Right atrium auricular region (tissue), 2 donors: ENCODE measurements at places on chromosomes 3 and 15. TPM values are rescaled to one million over a fixed set of nuclear protein-coding genes. Genes with fewer than 3 reads are reported as not detected.

DNA sequence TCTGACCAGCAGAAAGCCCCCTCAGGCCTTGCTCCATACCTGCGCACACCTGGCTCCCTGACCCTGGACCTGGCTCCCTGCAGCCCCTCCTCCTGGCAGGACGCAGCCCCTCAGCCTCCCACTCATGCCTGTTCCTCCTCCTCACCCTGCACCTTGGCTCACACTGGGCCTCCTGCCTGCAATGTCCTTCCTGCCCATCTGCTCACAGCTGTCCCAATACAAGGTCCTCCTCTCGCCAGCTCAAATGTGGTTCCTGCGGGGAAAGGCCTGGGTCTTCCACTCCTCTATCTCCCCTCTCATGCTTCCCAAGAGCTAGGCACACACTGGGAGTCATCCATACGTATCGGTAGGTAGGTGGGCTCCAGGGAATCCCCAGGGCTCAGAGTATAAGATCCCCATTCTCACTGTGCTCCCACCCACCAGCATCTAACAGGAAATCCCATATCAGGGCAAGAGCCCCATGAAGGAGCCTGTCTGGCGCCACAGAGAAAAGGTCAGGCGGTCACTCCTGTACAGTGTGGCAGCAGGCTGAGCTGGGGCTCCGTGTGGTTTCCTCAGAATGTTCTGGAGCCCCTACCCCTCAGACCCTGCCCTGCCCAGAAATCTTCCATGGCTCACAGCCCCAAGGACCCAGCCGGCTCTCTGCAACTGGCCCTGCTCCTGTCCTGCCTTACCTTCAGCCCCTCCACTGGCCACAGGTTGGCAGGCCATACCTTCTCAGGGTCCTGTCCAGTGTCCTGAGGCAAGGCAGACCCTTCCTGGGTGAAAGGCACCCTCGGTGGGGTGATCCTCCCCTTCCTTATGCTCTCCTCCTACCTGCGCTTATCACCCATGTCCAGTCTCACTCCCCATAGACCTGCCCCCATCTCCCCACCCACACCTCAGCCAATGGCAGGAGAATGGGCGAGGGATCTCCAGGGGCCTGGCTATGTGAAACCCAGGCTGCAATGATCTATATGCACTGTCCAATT lies 10.9 kb downstream of the PLCD1 start:
- peaks cover 44% of the 10 kb centered on the region for H3K36me3 ChIP-seq
- no peak overlapping the region for H3K27ac ChIP-seq
- no peaks in the 10 kb centered on the region for H3K27me3 ChIP-seq

- no peaks in the 10 kb centered on the region for H3K36me3 ChIP-seq
- no peaks in the 10 kb centered on the region for H3K4me1 ChIP-seq
- no peaks in the 10 kb centered on the region for H3K27me3 ChIP-seq
- H3K4me3 ChIP-seq: no peak overlapping the region
- no peak for DNase-seq
Observed at GRCh38 chr15:26287381-26287780, 424.3 kb upstream of the ATP10A start.

SLC12A1 gene
- total RNA-seq: not detected

DNA sequence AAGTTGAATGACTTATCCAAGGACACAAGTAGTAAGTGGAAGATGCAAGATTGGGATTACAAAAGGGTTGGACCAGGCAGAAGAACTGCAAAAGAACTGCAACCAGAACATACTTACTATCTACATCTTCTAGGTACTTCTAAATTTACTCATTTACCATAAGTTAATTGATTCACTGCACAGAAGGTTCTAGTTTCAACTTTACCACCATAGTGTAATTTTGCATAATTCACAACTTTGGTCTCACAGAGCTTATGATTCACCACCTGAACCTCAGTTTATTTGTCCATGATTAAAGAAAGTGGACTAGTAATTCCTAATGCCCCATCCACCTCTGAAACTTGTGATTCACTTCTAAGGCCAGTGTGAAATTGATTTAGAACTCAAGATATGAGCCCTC lies 236.8 kb upstream of the UBE2E2 start:
- H3K27me3 ChIP-seq: no peaks in the 10 kb centered on the region
- H3K4me3 ChIP-seq: no peak overlapping the region
- H3K4me1 ChIP-seq: no peaks in the 10 kb centered on the region
- H3K36me3 ChIP-seq: no peaks in the 10 kb centered on the region
- no peak for DNase-seq

DNA sequence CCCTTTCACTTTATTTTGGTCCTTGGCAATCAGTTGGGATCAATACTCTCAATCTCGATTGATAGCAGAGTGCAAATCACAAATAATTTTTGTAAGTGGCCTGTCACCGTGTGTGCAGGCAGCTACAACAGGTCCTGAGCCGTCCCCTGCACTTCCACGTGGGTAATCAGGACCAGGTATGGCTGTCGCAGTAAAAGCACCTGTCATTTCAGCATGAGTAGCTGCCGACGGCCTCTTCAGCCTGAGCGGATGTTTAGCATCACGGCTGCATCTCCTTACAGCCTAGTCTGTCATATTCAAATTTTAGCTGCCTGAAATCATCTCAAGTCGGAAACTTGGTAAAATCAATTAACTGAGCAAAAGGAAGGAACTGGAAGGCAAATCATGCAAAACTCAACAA lies 53.0 kb upstream of the FOXP1 start:
- H3K4me1 ChIP-seq: no peaks in the 10 kb centered on the region
- no peak overlapping the region for H3K27ac ChIP-seq
- no peak for DNase-seq
- H3K36me3 ChIP-seq: no peaks in the 10 kb centered on the region

DNA sequence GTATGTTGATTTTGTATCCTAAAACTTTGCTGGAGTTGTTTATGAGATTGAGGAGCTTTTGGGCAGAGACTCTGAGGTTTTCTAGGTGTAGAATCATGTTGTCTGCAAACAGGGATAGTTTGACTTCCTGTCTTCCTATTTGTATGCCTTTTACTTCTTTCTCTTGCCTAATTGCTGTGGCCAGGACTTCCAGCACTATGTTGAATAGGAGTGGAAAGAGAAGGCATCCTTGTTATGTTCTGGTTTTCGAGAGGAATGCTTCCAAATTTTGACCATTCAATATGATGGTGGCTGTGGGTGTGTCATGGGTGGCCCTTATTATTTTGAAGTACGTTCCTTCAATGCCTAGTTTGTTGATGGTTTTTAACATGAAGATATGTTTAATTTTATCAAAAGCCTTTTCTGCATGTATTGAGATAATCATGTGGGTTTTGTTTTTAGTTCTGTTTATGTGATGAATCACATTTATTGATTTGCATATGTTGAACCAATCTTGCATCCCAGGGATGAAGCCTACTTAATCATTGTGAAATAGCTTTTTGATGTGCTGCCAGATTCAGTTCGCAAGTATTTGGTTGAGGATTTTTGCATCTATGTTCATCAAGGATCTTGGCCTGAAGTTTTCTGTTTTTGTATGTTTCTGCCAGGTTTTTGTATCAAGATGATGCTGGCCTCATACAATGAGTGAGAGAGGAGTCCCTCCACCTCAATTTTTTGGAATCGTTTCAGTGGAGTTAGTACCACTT lies 188.1 kb downstream of the MINAR1 start:
- H3K27ac ChIP-seq: no peak overlapping the region
- H3K27me3 ChIP-seq: no peaks in the 10 kb centered on the region
- DNase-seq: no peak
- H3K4me1 ChIP-seq: no peaks in the 10 kb centered on the region
- H3K36me3 ChIP-seq: no peaks in the 10 kb centered on the region
- H3K4me3 ChIP-seq: no peak overlapping the region
